Vagina (tissue), 2 donors: ENCODE measurements at places on chromosomes 12 and 14. TPM values are rescaled to one million over a fixed set of nuclear protein-coding genes. Genes with fewer than 3 reads are reported as not detected.

DNA sequence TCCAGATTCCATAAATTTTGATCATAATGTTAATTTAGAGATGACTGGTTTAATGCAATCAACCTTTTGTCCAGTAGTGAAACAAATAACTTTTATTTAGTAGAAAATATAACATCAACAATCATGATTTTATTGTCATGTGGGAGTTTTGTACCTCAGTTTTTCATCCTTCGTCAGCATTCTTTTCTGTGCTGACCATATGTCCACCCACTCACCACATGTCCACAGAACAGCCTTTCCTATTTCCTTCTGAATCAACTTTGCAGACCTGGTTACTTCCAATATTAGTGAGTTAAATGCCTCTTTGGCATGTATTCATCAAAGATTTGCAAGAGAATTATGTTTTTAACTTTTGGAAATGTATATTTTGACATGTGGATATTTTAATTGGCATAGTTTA is 36.8 kb upstream of the CNTN1 start:
- DNase-seq, result no peak

GRCh38 chr12:51844854-51845253 is 3.7 kb downstream of the FIGNL2 start:
- DNase-seq, result no peak

DNA sequence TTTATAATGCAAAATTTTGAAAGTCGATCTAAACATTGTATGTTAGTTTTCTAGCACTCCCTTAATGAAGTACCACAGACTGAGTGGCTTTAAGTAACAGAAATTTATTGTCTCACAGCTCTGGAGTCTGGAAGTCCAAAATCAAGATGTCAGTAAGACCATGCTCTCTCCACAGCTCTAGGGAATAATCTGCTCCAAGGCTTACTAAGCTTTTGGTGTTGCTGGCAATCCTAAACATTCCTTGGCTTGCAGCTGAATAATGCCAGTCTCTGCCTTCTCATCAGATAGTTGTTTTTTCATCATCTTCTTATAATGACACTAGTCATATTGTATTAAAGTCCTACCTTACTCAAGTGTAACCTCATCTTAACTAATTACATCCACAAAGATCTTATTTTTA is 102.2 kb downstream of the RASSF9 start:
- DNase-seq, result no peak

DNA sequence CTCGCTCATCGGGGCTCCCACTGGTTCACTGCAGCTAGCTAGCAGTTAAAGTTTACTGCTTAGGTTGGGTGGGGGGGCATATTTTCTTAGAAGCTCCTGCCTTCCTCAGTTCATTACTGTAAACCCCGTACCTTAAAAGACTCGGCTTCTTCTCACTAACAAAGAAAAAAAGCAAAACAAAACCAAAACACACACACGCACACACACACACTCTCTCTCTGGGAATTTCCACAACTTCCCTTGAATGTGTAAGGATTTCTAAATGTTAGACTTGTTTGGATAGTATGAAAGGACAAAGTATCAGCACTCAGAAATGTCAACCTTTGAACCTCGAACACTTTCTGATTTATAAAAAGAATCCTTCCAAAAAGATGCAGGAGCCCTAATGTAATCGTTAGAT is 927 bp downstream of the PTHLH start:
- no peak for DNase-seq

GRCh38 chr12:90355711-90356355 is 599.1 kb downstream of the CCER1 start:
- DNase-seq, result no peak

GRCh38 chr12:11856971-11857370 is 207.5 kb downstream of the ETV6 start:
- DNase-seq, result no peak

GRCh38 chr14:70716483-70716882 is 74.8 kb downstream of the TTC9 start:
- no peak for DNase-seq

CLEC4D gene
- not detected for total RNA-seq

MANSC1 gene
- total RNA-seq, result 16.2 TPM
